ENCODE measurements at places on chromosomes 2 and 18. TPM values are rescaled to one million over a fixed set of nuclear protein-coding genes. Genes with fewer than 3 reads are reported as not detected.
A peak's percentile ranks its signal among the peaks of the same experiment; 100 is the strongest.

The IL36RN gene
- total RNA-seq, result not detected

DNA sequence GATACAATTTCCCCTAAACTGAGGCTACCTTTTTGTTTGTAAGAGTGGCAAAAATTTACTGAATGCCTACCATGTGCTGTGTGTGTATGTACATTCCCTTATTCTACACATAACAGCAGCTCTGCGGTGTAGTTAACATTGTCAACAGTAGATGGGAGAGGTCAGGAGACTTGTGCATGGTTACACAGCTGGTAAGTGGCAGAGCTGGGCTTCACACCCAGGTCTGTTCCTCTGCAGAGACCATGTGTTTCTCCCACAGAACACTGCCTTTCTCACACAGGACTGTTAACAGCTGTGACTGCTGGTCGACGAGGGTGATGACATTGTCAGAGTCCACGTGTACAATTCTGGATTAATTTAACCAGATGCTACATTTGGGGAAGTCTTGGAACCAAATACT is 49.1 kb downstream of the EML6 start:
- peak; percentile 29 for DNase-seq

GRCh38 chr2:165952085-165952484 is 1.5 kb downstream of the TTC21B start:
- DNase-seq, result no peak

DNA sequence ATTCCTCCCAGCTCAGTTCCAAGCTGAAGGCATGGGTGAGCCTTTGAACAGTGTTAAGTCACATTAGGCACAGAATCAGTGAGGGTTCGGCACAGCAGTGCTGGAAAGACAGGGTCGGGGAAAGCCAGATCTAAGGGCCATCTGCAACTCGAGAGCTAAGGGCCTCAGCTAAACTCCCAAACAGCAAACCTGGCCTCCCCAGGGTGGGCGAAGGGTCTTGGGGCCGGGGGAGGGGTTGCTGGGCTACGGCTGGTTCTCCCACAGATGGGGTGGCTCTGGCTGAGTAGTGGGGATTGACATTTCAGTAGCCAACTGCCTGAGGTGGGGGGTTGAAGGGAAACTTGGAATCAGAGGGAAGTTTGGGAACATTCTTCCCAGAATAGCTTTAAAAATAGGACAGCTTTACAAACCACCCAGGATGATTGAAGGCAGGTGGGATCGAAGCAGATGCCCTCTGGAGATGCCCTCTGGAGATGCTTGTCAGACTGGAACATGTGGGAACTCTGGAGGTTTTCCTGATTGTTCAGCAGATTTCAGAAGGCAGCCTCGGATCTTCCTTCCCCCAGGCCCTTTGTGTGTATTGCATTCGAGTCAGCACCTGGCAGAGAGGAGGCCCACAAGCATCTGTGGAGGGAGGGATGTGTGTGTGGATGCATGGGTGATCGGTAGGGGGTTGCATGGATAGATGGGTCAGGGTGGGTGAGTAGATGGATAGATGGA is 156.4 kb downstream of the SMAD7 start:
- no peak for DNase-seq

The ZBTB7C gene
- total RNA-seq, result not detected

- DNase-seq, result no peak
Observed at GRCh38 chr18:39190508-39190907, 1624.9 kb upstream of the CELF4 start.

The PDCD1 gene
- not detected for total RNA-seq

The NBAS gene
- total RNA-seq, result 51.8 TPM

DNA sequence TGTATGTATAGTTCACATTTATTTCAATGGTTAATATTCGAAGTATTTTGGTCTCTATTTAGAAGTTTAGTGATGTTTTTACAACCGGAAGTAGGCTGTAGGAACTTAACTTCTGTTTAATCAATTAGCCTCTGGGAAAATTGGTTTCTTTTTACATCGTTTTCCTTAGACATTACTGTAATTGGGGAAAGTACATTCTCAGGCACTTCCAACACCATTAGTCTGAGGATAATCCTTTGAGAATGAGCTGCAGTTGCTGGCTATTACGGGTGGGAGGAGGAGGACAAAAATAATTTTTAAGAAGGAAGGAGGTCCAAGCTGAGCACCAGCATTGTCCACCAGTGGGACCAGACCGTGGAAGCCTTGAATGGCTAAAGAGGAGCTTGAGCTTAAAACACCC is 70.4 kb upstream of the ST3GAL5 start:
- DNase-seq, result no peak

- DNase-seq, result no peak
Observed at GRCh38 chr2:73487112-73487657, 101.5 kb downstream of the ALMS1 start.

The SPDYA gene
- total RNA-seq, result not detected

DNA sequence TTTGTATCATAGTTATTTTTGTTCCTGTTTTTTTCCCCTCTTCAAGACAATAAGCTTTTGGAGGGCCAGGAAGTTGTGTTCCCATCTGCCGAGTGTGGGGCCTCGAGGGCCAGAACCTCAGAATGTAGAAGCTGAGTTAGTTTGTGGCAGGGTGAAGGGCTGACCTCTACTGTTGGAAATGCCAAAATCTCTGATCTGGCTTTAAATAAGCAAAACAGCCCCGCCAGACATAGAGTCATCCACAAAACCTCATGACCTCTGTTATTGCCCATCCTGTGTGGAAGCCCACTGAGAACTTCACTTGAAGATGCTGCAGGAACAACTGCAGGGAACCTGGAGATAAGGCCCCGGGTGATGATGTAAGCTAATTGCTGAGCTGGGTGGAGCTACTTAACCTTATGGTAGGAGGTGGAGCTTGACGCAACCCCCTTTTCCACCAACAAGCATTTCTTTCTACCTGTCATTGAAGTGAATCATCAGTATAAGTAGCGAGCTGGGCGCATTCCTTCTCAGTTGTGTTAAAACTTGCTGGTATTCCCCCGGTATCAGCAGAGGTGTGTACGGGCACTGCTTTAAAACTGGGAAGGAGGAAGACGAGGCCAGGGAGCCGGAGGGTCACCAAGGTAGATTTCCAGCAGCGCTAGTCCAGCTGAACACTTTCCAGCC is 177.2 kb downstream of the NEDD4L start:
- peak; percentile 27 for DNase-seq

DNA sequence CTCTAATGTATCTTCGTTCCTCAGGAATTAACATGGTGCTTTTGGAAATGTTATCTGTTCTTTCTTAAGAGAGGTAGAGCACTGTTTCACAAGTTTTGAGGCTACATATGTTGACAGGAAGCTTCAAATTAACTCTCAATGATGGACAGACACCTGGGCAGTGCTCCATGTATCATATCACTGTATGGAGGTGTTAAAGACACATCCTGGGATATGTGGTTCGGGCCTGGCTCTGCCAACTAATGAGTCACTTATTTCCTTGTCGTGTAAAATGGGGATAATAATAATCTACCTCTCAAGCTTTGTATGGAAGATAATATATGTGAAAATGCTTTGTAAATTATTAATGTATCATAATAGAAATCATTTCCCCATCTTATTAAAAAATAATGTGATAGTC is 90.2 kb downstream of the PARD3B start:
- no peak for DNase-seq

DNA sequence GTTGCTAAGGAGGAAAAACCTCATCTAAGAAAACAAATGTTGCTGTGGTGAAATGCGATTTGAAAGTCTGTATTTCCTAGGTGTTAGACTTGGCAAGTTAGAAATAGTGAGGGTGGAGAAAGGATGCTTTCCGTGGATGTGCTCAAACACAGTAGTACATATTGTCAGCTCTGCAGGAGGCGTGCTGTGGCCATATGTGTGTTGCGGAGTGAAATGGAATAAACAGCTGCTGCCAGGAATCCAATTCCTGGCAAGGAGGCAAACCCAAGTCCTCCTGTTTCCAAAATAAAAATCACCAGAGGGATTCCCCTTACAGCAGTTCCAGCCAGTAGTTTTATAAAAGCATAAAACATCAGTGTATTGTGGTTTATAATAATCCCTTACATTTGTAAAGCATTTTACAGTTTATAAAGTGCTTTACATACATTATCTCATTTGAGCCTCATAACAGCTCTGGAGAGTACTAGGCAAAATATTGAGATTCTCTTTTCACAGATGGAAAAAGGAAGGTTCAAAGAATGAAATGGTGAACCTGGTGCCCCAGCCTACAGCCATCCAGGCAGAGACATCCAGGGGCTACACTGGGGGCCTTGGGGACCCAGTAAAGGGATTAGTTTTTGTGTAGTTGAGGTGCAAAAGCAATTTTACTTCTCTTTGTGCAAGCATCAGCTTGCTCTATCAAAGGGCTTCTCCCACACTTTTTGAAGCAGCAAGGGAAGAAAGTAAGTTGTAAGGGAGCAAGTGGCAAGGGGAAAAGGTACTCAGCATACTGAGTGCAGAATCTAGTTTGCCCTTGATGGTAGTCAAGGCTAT is 206.0 kb downstream of the AGPS start:
- DNase-seq, result peak; percentile 56

DNA sequence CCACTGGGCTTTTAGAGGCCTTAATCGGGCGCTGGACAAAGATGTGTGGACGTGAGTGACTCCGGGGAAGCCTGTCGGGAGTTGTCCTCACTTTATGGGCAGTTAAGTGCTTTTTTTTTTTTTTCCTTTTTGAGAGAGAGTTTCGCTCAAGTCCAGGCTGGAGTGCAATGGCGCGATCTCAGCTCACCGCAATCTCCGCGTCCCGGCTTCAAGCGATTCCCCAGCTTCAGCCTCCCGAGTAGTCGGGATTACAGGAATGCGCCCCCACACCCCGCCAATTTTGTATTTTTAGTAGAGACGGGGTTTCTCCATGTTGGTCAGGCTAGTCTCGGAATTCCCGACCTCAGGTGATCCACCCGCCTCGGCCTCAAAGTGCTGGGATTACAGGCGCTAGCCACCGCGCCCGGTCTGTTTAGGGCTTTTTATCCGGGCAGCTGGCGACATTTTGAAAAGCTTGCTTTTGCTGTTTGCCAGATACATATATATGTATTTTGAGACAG is 1.5 kb downstream of the MSH6 start:
- DNase-seq, result no peak

GRCh38 chr2:11750422-11750821 is 4.0 kb downstream of the LPIN1 start:
- peak; percentile 14 for DNase-seq

- DNase-seq, result no peak
Observed at GRCh38 chr2:233699424-233700027, 6.8 kb downstream of the UGT1A6 start.

- peak; percentile 5 for DNase-seq
Observed at GRCh38 chr2:227430639-227431038, 41.3 kb upstream of the AGFG1 start.

- no peak for DNase-seq
Observed at GRCh38 chr2:231764760-231765159, 16.3 kb downstream of the PDE6D start.

DNA sequence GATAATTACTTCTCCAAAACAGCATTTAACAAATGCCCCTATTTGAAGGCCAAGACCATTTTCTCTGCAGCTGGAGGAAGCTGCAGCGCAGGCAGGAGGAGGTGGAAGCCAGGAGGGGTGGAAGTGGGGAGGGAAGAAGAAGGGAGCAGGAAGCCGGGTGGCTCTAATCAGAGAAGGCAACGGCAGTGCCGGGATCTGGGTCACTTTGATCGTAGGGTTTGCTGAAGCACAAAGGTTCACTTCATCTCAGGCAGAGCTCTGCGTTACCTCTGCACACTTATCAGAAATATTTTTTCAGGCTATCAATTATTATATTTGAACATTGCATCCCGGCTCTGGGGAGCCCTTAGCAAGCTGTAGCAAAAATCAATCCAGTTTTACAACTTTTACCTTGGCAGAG is 315.8 kb upstream of the POU3F3 start:
- DNase-seq, result no peak

The SPATS2L gene
- total RNA-seq, result 103 TPM

GRCh38 chr2:156999661-157000060 is 257.8 kb upstream of the GALNT5 start:
- DNase-seq, result no peak

GRCh38 chr18:54284981-54285785 is 15.9 kb downstream of the POLI start:
- peak; percentile 81 for DNase-seq

DNA sequence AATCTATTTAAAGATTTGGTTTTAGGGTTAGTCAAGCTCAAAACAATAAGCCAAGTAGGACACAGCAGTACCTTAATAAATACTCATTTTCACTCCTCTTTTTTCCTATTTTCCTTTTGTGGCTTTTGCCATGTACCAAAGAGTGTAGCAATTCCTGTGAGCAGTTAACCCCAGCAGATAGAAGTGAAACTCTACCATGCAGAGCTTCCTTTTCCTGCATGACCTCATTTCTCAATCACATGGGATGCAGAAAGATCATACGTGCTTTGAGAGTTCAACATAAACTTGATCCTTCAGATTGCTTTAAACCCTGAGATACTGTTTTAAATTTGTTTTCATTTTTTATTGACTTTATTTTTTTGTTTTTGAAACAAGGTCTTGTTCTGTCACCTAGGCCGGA is 99.1 kb upstream of the ARHGAP15 start:
- no peak for DNase-seq

- DNase-seq, result no peak
Observed at GRCh38 chr18:36427369-36427768, 129.9 kb downstream of the FHOD3 start.

The MROH2A gene
- total RNA-seq, result not detected

GRCh38 chr2:20313659-20314058 is 37.0 kb downstream of the PUM2 start:
- DNase-seq, result peak; percentile 24

DNA sequence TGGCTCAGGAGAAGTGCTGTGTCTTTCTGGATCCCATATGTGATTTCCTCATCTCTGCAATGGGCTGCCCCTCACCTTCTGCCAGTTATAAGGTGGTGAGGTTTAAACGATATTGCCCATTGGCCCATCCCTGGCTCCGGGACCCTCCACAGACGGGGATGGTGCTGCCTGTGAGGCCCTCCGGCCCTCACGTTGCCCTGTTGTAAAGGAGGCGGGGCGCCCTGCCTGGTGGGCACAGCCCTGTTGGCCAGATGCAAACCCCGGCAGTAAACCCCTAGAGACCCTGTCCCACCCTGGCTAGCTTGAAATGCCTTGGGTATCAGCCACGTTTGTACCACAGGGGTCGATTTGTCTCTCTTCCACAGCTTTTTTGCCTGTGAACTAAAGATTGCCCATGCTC is 7.4 kb downstream of the ARHGEF4 start:
- DNase-seq, result no peak

- DNase-seq, result peak; percentile 32
Observed at GRCh38 chr2:23602116-23602515, 217.1 kb downstream of the KLHL29 start.

DNA sequence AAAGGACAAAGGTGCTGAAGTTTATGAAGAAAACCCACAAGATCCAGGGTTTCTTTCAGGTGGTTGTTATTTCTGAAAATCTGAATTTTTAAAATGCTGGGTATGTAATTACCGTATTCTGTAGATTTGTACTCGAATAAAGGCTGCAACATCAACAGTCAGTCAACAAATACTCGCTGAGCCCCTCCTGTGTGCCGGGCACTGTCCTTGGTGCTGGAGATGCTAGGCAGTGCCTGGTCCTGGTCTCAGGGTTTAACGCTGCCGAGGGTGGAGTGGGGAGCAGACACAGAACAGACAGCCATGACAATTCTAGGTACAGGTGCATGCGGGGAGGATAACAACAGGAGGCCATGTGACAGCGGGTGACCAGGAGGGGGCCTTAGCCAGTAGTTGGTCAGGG is 27.2 kb upstream of the PDIA6 start:
- peak; percentile 38 for DNase-seq
